ENCODE measurements at places on chromosomes 4 and X.

DNA sequence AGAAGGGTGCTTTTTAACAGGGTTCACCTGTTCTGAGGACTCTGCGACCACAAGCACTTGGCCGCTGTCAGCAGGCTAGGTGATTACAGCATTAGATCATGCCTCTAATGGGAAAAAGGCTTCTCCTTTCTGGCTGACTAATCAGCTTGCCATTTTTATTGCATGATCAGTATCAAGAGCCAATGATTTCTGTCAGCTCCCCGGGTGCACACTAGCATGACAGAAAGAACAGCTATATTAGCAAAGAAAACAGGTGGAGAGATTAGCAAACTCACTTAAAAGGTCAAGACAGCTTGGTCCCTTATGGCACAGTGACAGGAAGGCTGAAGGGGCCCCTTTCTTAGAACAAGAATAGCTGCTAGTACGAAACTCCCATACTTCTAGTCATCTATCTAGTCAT lies 170.0 kb downstream of the SMIM20 start:
- H3K27me3 ChIP-seq, result peaks cover 3% of the 10 kb centered on the region
- no peak overlapping the region for H3K4me3 ChIP-seq
- no peaks in the 10 kb centered on the region for H3K36me3 ChIP-seq

DNA sequence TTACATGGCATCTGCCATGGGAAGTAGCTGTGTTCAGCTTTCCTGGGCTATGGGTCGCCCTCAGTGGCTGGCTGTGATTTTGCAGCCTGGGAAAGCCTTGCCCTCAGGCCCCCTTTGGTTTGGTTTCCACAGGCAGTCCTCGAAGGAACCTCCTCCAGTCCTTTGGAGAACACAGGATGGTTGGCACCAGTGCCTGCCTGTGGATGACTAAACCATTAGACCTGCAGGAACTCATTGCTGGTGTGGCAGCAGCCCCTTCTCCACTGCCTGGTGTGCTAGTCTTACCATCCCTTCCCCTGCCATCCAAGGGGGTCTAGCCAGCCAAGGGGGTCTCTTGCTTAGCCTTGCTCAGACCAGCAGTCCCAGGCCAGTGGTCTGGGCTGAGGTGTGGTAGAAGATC lies 71.4 kb upstream of the PJA1 start:
- no peak overlapping the region for H3K27ac ChIP-seq
- H3K4me1 ChIP-seq, result peaks cover 3% of the 10 kb centered on the region
- no peak overlapping the region for H3K4me3 ChIP-seq
- H3K27me3 ChIP-seq, result no peaks in the 10 kb centered on the region

DNA sequence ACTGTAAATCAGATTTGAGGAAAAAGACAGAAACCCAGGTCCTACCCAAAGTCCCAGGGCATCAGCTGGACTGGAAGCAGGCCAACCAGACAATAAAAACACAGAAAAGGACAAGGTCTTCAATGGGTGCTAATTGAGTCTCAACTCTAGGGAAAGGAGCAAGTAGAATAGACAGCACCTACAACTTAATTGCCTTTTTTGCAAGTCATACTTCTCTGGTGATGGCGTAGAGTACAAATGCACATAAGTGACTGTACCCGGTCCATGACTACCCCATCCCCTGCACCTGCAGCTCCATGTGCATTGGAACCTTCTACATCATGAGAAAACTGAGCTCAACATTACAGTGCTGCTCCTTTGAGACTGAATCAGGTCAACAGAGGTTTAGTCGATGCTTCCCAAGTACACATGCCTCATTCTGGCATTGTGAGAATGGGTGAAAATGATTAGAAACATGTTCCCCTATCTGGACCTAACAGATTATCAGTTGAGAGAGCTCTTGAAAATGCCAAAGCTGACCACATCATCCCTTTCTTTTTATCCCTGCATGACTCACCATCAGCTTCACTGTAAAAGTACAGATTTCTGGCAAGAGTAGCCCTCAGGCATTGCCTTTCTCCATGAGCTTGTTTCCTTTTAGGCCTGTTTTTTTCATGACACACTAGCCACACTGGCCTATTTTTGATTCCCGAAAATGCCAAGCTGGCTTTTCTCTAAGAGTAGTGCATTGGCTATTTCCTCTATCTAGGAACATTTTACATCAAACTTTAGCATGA lies 298.3 kb downstream of the HS3ST1 start:
- H3K4me1 ChIP-seq, result no peaks in the 10 kb centered on the region
- no peak overlapping the region for H3K27ac ChIP-seq
- H3K36me3 ChIP-seq, result no peaks in the 10 kb centered on the region
- ATAC-seq, result no peak

GRCh38 chr4:99968330-99968729 lies 18.3 kb upstream of the H2AZ1 start:
- no peaks in the 10 kb centered on the region for H3K36me3 ChIP-seq
- no peaks in the 10 kb centered on the region for H3K4me1 ChIP-seq
- no peaks in the 10 kb centered on the region for H3K27me3 ChIP-seq
- no peak overlapping the region for H3K27ac ChIP-seq

DNA sequence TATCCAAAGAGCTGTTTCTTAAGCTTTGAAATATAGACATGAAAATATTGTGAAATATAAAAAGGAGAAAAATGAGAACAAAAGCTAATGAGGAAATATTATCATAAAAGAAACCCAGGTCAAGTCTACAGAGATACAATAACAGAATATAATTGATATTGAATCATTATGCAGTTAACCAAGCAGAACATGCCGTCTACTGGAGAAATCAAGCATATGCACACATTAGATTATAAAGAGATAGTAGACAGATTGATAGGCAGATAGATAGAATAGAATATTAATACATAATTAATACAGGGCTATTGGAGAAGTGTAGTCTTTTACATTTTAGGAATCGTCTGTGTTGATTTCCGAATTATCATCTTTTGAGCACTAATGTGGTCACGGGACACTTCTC lies 208.5 kb downstream of the EPHA5 start:
- no peaks in the 10 kb centered on the region for H3K27me3 ChIP-seq
- no peak overlapping the region for H3K27ac ChIP-seq
- H3K4me1 ChIP-seq, result no peaks in the 10 kb centered on the region
- no peaks in the 10 kb centered on the region for H3K36me3 ChIP-seq

DNA sequence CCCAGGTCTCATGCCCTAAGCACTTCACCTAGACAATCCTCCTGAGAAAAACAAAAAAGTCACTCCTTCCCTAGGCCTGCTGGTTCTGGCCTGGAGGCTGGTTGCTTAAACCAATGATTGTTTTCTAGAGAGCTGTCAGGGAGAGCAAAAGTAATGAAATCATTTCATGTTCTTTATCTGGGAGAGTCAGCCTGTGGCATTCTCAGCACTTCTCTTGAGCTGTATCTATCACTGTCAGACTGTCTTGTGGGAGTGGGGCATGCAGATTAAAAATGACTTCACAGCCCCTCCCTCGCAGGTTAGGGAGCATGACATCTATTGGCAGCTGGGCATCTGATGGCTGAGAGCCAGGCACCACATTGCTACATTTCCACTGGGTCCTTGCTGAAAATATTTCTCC lies 20.4 kb upstream of the TMEM154 start:
- no peak overlapping the region for H3K4me3 ChIP-seq
- no peaks in the 10 kb centered on the region for H3K36me3 ChIP-seq
- H3K27ac ChIP-seq, result no peak overlapping the region
- ATAC-seq, result no peak
- H3K4me1 ChIP-seq, result no peaks in the 10 kb centered on the region

- H3K36me3 ChIP-seq, result no peaks in the 10 kb centered on the region
- H3K27ac ChIP-seq, result no peak overlapping the region
- H3K4me1 ChIP-seq, result no peaks in the 10 kb centered on the region
- no peak overlapping the region for H3K4me3 ChIP-seq
- ATAC-seq, result peak; percentile 28
Observed at GRCh38 chr4:35541146-35541887, 703.0 kb downstream of the ARAP2 start.

- no peaks in the 10 kb centered on the region for H3K27me3 ChIP-seq
- no peak overlapping the region for H3K4me3 ChIP-seq
- no peak for ATAC-seq
- no peak overlapping the region for H3K27ac ChIP-seq
- no peaks in the 10 kb centered on the region for H3K36me3 ChIP-seq
- H3K4me1 ChIP-seq, result no peaks in the 10 kb centered on the region
Observed at GRCh38 chrX:145751943-145752342, 65.7 kb upstream of the SLITRK2 start.

- no peak overlapping the region for H3K4me3 ChIP-seq
- no peak for ATAC-seq
- no peaks in the 10 kb centered on the region for H3K27me3 ChIP-seq
- H3K4me1 ChIP-seq, result no peaks in the 10 kb centered on the region
- H3K36me3 ChIP-seq, result peaks cover 3% of the 10 kb centered on the region
Observed at GRCh38 chr4:20624793-20625374, 75.4 kb upstream of the PACRGL start.

DNA sequence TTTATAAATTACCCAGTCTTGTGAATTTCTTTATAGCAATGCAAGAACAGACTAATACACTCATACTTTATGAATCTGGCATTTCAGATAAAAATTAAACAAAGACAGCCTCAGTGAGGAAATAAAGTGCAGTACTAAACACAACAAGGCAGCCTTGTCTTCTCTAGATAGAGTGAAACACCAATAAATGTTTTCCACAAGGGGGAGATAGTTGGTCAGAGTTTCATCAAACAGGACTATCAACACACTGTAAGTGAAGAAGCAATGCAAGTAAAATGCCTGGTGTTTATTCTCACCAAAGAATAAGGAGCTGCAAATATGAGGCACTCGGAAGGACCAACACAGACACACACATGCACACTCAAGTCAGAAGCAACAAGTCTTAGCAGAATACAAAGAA lies 62.8 kb downstream of the FAM9B start:
- H3K4me3 ChIP-seq, result no peak overlapping the region
- H3K27me3 ChIP-seq, result no peaks in the 10 kb centered on the region
- no peak for ATAC-seq
- no peaks in the 10 kb centered on the region for H3K36me3 ChIP-seq

DNA sequence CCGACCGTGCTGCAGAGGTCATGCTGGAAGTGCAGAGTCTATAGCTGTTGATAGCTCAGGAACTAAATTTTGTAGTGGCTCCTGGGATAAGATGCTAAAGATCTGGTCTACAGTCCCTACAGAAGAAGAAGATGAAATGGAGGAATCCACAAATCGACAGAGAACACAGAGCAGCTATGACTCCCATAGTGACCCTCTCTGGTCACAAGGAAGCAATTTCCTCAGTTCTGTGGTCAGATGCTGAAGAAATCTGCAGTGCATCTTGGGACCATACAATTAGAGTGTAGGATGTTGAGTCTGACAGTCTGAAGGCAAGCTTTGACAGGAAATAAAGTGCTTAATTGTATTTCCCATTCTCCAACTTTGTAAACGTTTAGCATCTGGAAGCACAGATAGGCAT lies 8.8 kb downstream of the MANBA start:
- no peaks in the 10 kb centered on the region for H3K4me1 ChIP-seq
- peaks cover 14% of the 10 kb centered on the region for H3K36me3 ChIP-seq
- H3K4me3 ChIP-seq, result no peak overlapping the region
- ATAC-seq, result no peak
- no peak overlapping the region for H3K27ac ChIP-seq

DNA sequence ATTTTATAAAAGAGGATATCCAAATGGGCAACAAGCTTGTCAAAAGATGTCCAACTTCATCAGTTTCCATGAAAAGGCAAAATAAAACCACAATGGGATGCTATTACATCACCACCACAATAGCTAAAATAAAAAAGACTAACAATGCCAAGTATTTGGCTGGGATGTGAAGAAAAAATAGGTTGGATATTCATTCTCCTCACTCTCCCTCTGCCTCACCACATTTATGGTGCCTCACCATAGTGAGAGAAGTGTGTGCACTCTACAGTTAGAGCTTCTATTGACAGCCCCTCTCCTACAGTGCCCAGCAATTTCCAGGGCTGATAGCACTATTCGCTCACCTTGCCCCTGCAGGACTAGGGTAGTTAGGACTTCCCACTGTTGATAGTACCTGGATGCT lies 25.5 kb downstream of the VEGFC start:
- no peak for ATAC-seq
- H3K4me1 ChIP-seq, result no peaks in the 10 kb centered on the region
- no peak overlapping the region for H3K27ac ChIP-seq
- H3K36me3 ChIP-seq, result no peaks in the 10 kb centered on the region
- no peaks in the 10 kb centered on the region for H3K27me3 ChIP-seq
- H3K4me3 ChIP-seq, result no peak overlapping the region

DNA sequence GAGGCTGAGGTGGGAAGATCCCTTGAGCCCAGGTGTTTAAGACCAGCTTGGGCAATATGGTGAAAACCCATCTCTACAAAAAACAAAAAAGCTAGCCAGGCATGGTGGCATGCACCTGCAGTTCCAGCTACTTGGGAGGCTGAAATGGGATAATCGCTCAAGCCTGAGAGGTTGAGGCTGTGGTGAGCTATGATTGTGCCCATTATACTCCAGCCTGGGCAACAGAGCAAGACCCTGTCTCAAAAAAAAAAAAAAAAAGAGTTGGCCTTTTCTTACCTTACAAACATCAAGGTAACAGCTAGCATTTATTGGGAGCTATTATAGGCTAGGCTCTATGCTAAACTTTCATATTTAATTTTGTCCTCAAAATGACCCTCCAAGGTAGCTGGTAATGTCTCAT lies 43.4 kb downstream of the PTTG2 start:
- H3K4me1 ChIP-seq, result peaks cover 95% of the 10 kb centered on the region
- ATAC-seq, result no peak
- no peaks in the 10 kb centered on the region for H3K27me3 ChIP-seq
- no peak overlapping the region for H3K4me3 ChIP-seq

- no peaks in the 10 kb centered on the region for H3K27me3 ChIP-seq
- no peak overlapping the region for H3K4me3 ChIP-seq
- ATAC-seq, result no peak
- H3K36me3 ChIP-seq, result no peaks in the 10 kb centered on the region
- H3K27ac ChIP-seq, result peak overlapping the region; percentile 46
Observed at GRCh38 chr4:82753725-82754410, 44.7 kb downstream of the SCD5 start.

GRCh38 chr4:32148111-32148666 lies 1428.0 kb downstream of the PCDH7 start:
- no peak overlapping the region for H3K4me3 ChIP-seq
- H3K27ac ChIP-seq, result no peak overlapping the region
- no peaks in the 10 kb centered on the region for H3K36me3 ChIP-seq
- no peaks in the 10 kb centered on the region for H3K27me3 ChIP-seq
- H3K4me1 ChIP-seq, result no peaks in the 10 kb centered on the region

DNA sequence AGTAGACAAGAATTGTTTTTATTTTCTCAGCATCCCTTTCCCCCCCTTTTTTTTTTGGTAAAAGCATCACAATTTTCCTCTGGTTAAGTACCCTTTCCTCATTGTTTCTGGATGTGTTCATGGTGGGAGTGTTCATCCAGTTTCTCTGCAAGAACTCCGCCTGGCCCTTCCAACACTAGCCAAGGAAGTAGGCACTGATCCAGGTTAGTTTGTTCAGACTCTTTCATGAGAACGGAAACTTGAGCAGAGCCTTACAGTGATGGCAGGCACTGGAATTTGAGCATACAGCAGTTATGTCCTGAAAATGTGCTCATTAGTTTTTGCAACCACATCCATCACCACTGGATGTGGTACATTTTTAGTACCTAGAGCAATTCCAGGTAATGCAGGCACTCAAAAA lies 336.1 kb upstream of the BOD1L1 start:
- no peak overlapping the region for H3K4me3 ChIP-seq
- H3K27ac ChIP-seq, result no peak overlapping the region
- H3K36me3 ChIP-seq, result no peaks in the 10 kb centered on the region
- no peaks in the 10 kb centered on the region for H3K27me3 ChIP-seq
- no peak for ATAC-seq

Measured in gastroesophageal sphincter (tissue), 4 donors.